ENCODE measurements at places on chromosomes 7 and 10.

GRCh38 chr7:121480058-121480457 is 84.0 kb upstream of the FAM3C start:
- DNase-seq: no peak

DNA sequence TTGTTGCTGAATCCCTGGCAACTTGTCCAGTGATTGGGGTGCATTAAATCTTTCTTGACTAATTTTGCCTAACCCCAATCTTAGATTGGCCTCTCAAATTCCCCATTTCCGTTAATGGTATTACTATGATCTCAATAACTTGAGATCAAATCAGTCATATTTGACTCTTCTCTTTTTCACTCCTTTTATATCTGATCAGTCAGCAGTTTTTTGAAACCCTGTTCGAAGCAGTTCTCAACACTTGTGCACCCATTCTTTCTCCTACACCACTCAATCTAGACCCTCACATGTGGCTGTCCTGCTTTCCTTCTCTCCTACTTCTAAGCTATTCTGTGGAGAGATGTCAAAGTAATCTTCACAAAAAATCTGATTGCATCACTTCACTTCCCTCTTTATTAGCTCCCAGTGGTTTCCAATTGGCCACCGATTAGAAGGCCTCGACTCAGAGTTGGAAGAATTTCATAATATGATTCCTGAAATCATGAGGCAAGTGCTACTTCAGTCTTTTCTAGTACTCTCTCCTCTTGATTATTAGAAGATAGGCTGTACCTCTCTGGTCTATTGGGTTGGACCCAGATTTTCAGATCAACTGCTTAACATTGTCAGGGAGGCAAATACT is 128.9 kb downstream of the ZNF365 start:
- DNase-seq: no peak

- no peak for DNase-seq
Observed at GRCh38 chr7:51369746-51370145, 53.1 kb upstream of the COBL start.

- no peak for DNase-seq
Observed at GRCh38 chr10:85863301-85864172, 503.1 kb downstream of the GRID1 start.

GRCh38 chr10:75649466-75649865 is 218.0 kb downstream of the LRMDA start:
- DNase-seq: no peak
